Pulmonary artery endothelial cell (primary cell): ENCODE measurements at places on chromosomes 2 and 18. TPM values are rescaled to one million over a fixed set of nuclear protein-coding genes. Genes with fewer than 3 reads are reported as not detected.

The B3GNT7 gene
- 0.26 and 0.49 TPM in 2 replicates for total RNA-seq

The CCDC93 gene
- total RNA-seq = 24.9 and 36.7 TPM in 2 replicates

The SLC38A11 gene
- not detected in 2 replicates for total RNA-seq

The HTR2B gene
- total RNA-seq = 4.2 and 6.1 TPM in 2 replicates

The ELOA2 gene
- not detected in 2 replicates for total RNA-seq

The KCNG2 gene
- total RNA-seq = not detected in 2 replicates

The SLC4A3 gene
- 0.07 and 0.13 TPM in 2 replicates for total RNA-seq

The MYCN gene
- total RNA-seq = 0.46 and 3.1 TPM in 2 replicates

The PTPRN gene
- not detected in 2 replicates for total RNA-seq

The TDRD15 gene
- total RNA-seq = not detected in 2 replicates

The POTEC gene
- total RNA-seq = not detected in 2 replicates

The ZC3H6 gene
- 1.8 and 2.7 TPM in 2 replicates for total RNA-seq

The ACTG2 gene
- not detected in 2 replicates for total RNA-seq

The CCL20 gene
- total RNA-seq = 1.1 TPM in 1 of 2 replicates, not detected in the other

The HOXD4 gene
- not detected in 2 replicates for total RNA-seq

The TMEM169 gene
- total RNA-seq = 0.07 and 0.14 TPM in 2 replicates

The HOXD1 gene
- 0.07 TPM in 1 of 2 replicates, not detected in the other for total RNA-seq

The TEX261 gene
- 28.6 and 54.1 TPM in 2 replicates for total RNA-seq

The OXER1 gene
- total RNA-seq = not detected in 2 replicates

The CNGA3 gene
- total RNA-seq = not detected in 2 replicates

The ANKRD30BL gene
- not detected in 2 replicates for total RNA-seq

The HOXD12 gene
- total RNA-seq = not detected in 2 replicates

The RAPGEF4 gene
- total RNA-seq = 5.3 and 6.1 TPM in 2 replicates

The GYPC gene
- 0.26 and 0.74 TPM in 2 replicates for total RNA-seq

The ARHGAP15 gene
- not detected in 2 replicates for total RNA-seq

The REG3A gene
- total RNA-seq = not detected in 2 replicates

The EFR3B gene
- total RNA-seq = 0.28 and 0.40 TPM in 2 replicates

The CREG2 gene
- total RNA-seq = 0.81 and 1.6 TPM in 2 replicates

The CRACDL gene
- total RNA-seq = 9.7 and 9.9 TPM in 2 replicates

The KIAA2012 gene
- total RNA-seq = not detected in 2 replicates

The ANTXR1 gene
- total RNA-seq = 8.8 and 10.1 TPM in 2 replicates

The PAIP2B gene
- 0.40 and 1.2 TPM in 2 replicates for total RNA-seq

The PIEZO2 gene
- total RNA-seq = 15.2 and 63.7 TPM in 2 replicates

The EN1 gene
- not detected in 2 replicates for total RNA-seq

The SPHKAP gene
- total RNA-seq = not detected in 2 replicates

The TBR1 gene
- total RNA-seq = 0.04 and 0.07 TPM in 2 replicates

The CCDC85A gene
- total RNA-seq = 16.2 and 29.1 TPM in 2 replicates

The CHRNA1 gene
- total RNA-seq = 0.11 and 0.73 TPM in 2 replicates

The SLC9A2 gene
- 0.04 TPM in 1 of 2 replicates, not detected in the other for total RNA-seq

The CDH7 gene
- total RNA-seq = not detected in 2 replicates

The GRB14 gene
- 3.9 and 4.3 TPM in 2 replicates for total RNA-seq

The TTN gene
- 0.95 and 2.7 TPM in 2 replicates for total RNA-seq

The ERICH2 gene
- not detected in 2 replicates for total RNA-seq

The IGFBP5 gene
- total RNA-seq = 0.20 and 0.49 TPM in 2 replicates

The PPP3R1 gene
- total RNA-seq = 24.7 and 25.3 TPM in 2 replicates

The INHBB gene
- 0.25 and 1.7 TPM in 2 replicates for total RNA-seq
